Left colon (tissue), 2 donors: ENCODE measurements at places on chromosomes 5 and 9. TPM values are rescaled to one million over a fixed set of nuclear protein-coding genes. Genes with fewer than 3 reads are reported as not detected.
A peak's percentile ranks its signal among the peaks of the same experiment; 100 is the strongest.

DNA sequence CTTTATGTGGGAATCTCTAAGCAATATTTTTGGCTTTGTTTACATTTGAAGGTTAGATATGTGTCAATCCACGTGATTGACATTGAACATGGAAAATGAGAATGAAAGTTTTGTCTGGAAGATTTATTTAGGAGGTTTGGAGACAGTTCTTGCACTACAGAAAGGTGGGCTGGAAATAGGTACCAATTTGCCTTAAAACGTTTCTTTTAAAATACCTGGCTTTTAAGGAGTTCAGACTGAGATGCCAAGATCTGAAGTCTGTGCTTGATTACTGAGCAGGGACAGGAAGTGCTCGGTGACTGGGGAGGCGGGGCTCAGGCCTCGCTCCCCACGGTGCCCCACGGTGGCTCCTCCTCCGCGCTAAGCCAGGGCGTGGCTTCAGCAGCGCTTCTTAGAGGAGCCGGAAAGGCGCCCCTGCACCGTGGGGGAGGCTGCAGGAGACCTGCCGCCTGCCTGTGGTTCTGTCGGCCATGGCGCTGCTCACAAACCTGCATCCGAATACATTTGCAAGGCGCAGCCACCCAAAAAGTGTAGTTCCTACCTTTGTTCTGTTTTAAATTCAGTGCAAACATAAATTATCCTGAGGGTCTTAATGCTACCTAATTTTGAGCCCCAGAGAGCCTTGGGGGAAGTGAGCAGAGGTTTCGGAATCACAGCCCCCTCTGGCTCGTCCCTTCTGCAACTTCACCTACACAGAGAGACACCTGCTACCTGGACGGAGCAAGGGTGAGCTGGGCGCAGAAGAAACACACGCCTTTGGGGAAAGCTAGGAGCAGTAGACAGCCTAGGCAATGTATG, 49.2 kb downstream of the USP20 start:
- peak; percentile 97 for DNase-seq

GRCh38 chr5:100275631-100276030, 259.5 kb upstream of the FAM174A start:
- DNase-seq, result no peak

DNA sequence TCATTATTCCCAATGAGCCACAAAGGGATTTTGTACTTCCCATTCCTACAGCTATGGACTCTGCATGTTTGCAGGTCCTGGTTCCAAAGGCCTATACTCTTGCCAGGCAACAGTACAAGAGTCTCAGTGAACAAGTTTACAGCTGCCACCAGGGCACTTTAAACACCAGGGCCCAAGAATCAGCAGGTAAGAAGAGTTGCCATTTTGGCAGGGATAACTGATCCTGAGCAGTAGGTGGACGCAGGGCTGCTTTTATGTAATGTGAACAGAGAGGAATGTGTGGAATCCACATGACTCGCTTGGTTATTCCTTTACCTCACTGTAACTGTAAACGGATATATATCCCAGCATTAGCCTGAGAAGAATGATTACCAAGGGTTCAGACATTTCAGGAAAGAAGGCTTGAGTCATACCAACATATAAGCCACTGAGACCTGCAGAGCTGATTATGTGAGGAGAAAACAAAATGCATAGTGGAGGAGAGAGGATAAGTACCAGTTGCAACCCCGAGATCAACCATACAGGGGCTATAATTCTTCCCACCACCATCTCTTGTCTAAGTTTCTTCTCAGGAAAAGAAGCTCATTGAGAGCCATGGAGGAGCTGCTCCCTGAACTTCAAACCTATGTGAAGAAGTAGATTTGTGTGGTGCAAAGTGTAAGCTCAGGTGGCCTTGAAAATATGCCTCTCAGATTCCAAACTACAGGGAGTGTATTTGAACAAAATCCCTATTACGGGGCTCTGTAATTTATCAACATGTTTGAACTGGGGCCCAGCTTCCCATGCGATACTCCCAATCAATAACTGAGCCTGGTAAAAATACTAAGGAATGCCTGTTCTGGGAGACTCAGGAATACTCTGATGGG, 24.6 kb downstream of the RAPGEF6 start:
- no peak for DNase-seq

GRCh38 chr5:131996210-131997025, 15.0 kb downstream of the ACSL6 start:
- no peak for DNase-seq

- DNase-seq, result no peak
Observed at GRCh38 chr9:127204771-127205470, 59.7 kb upstream of the GARNL3 start.

GRCh38 chr5:29899583-29899982, 1293.9 kb upstream of the CDH6 start:
- no peak for DNase-seq

GRCh38 chr5:110096419-110096818, 406.7 kb downstream of the MAN2A1 start:
- DNase-seq, result no peak

GRCh38 chr5:39073767-39074016, 507 bp downstream of the RICTOR start:
- DNase-seq, result no peak

- DNase-seq, result no peak
Observed at GRCh38 chr9:102669220-102669619, 325.9 kb upstream of the CYLC2 start.

DNA sequence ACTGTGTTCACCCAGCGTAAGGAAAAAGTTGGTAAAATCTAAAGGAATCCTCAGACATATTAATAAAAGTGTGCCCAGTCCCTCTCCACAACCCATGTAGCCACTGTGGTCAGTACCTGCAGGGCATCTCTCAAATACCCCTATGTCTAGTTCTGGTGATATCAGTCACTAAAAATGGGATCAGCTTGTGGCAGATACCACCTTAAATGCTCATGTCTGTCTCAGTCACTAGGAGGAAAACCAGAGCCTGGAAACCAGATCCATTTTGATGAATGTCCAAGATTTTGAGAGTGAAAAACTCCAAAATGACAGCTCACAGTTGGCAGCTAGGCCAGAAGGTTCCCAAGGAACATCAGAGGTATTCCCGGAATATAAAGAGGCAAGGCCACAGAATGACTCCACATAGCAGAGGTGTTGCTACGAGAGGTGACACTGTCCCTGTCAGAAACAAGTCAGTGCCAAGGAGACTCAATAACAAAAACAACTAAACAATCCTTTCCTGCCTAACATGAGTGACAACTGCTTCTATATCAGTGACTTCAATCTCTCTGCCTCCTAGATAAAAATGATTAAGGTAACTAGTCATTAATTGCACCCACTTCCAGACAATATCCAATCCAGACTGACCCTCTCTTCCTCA, 13.5 kb downstream of the PCAT7 start:
- DNase-seq, result no peak

DNA sequence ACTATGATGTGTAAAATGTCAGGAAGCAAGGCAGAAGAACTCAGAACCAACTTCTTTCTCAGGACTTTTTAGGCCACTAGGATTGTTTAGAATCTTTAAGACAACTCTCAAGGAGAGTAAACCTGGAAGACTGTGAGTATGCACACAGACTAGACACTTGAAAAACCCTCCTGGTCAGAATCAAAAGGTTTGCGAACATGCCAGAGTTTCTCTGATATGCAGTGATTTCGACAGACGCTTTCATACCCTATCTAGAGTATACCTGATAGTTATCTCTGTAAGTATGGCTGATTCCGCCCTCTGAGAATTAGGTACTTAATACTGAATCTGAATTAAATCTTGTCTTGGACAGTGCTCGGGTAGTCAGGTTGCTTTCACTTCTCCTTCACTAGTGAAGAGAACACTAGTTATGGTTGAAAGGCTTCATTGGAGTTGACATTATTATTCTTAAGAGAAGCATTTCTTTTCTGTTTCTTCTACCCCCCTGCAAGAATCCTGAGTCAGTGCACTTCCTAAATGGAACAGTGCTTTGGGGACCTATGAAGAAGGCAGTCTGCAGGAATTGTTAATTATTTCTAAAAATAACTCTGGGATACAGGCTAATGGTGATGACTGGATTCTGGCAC, 158.1 kb downstream of the HACD4 start:
- DNase-seq, result no peak

- peak; percentile 18 for DNase-seq
Observed at GRCh38 chr5:1760656-1761452, 38.8 kb downstream of the MRPL36 start.

- no peak for DNase-seq
Observed at GRCh38 chr9:89462817-89463683, 34.9 kb downstream of the SEMA4D start.

GRCh38 chr5:132417010-132417439, 47.5 kb downstream of the SLC22A5 start:
- peak; percentile 60 for DNase-seq

DNA sequence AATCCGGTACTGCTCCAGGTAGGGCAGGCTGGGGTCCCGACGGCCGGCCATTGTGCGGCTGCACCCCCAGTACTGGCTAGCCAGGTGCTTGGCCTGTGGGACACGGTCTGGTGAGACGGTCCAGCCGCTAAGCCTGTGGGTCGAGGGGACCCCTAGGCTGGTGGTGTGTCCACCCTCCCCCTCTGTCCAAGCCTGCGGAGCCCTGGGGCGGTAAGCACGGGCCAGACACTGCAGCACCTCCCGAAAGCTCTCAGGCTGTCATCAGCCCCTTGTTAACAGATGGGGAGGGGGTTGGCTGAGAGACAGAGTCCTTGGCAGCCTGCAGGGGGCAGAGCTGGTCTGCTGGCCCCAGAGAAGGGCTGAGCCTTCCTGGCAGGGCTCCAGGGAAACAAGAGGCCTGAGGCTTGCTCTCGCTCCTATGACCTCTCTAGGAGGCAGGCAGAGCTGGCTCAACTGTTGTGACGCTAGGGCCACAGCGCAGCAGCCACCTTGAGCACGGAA, 11.8 kb upstream of the MRNIP start:
- no peak for DNase-seq

DNA sequence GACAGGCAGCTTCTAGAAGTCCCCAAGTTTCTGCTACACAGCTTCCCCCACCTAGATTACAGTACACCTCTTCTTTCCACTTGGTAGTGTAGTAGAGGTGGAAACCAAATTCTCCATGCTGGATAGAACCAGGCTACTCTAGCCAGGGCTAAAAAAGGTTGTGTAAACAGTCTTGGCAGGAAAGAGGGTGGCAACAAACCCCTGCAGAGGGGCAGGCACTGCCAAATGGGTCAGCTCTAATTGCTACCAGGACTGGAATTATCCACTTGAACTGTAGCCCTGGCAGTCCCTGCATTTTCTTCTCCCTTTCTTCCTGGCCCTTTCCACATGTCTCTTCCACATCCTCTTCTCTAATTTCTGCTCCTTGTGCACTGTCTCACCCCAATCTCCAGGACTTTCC, 24.8 kb downstream of the RANBP3L start:
- DNase-seq, result no peak

- DNase-seq, result no peak
Observed at GRCh38 chr5:166505544-166505943, 1785.9 kb upstream of the WWC1 start.

DNA sequence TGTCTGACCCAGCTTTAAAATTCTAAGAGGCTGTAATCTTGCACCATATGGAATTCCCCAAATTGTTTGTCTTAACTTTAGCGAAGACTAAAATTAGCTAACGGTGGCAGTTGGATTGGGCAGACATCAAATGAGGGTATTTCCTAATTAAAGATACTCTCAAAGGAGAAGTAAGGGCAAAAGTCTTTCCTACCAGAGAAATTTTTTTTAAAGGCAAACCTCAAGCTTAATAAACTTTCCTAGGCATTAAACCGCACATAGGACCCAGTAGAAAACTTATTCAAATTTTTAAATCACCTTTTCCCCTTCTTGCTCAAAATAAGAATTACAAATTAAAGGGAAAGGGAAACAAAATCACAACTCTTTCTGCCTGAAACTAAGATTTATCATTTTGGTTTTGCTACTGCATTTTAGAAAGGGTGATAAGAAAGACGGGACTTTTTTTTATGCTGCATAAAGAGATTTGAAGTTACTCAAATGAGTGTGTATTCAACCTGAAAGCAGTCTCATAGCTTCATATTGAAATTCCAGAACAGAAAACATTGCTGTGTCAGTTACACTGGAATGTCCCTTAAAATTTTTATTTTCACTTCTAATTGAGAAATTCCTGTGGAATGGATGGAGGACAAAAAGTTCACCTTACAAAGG, 189.1 kb upstream of the PTGER4 start:
- DNase-seq, result no peak

DNA sequence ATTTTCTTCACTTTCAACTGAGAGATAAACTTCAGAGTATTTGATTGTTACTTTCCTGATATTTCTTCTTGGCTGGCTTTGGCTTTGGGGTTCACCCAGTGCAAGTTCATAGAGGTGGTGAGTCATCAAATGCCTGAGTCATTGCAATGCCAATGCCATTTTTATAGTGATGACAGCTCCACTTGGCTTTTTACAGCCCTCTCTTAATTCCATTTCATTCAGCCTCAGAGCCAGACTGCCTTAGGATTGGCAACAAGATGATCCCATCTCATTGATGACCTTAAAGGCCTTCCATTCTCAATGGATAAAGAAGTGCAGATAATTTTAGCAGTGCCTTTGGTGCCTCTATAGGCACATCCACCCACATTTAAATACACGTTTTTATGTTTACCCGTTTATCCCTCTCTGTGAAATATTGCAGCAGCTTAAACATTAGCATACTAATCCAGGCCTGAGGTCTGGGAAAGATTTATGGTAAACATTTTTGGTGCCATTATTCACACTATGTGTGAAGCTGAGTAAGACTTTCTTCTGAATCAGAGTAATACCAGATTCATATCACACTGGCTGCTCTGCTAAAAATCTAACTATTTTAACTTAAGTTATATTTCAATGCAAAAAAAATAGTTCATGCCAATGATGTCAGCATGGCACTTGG, 88.9 kb upstream of the TYRP1 start:
- DNase-seq, result no peak

GRCh38 chr5:121982146-121982892, 20.5 kb downstream of the SRFBP1 start:
- DNase-seq, result no peak

Gene CARTPT
- 0.39 TPM for total RNA-seq

Gene ITK
- total RNA-seq, result 1.5 TPM

Gene FABP6
- total RNA-seq, result not detected

Gene PRDM9
- total RNA-seq, result not detected

Gene SMC5
- 29.0 TPM for total RNA-seq

Gene PLEKHG4B
- total RNA-seq, result not detected

Gene FOXD4
- total RNA-seq, result 0.24 TPM

Gene CFAP157
- total RNA-seq, result not detected

Gene RASEF
- total RNA-seq, result 51.1 TPM

Gene PTGES2
- 84.2 TPM for total RNA-seq

Gene GCNT4
- 3.1 TPM for total RNA-seq

Gene TRAF1
- total RNA-seq, result 2.8 TPM

Gene PLAC8L1
- total RNA-seq, result not detected

Gene CDC20B
- not detected for total RNA-seq

Gene ADGRD2
- not detected for total RNA-seq
